ENCODE measurements at places on chromosomes 7 and 10.

- no peak for DNase-seq
Measured at GRCh38 chr10:117892681-117893220, 154.0 kb downstream of the RAB11FIP2 start.

- DNase-seq: no peak
Measured at GRCh38 chr7:63073736-63074135, 924.9 kb upstream of the ZNF722 start.

DNA sequence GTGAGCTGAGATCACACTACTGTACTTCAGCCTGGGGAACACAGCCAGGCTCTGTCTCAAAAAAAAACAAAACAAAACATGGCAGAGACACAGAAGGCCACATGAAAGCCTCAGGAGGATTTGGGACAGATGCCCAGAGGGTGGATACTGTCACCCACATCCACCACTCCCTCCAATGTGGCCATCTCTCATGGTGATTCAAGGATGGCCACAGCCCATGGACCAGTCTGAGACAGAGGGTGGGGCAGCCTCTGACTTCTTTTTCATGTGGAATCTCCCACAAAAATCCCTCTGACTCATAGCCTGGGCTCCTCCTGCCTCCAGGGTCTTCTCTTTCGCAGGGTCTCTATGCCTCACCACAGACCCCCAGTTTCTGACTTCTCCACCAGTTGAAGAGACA is 59.0 kb upstream of the GTF2I start:
- no peak for DNase-seq

DNA sequence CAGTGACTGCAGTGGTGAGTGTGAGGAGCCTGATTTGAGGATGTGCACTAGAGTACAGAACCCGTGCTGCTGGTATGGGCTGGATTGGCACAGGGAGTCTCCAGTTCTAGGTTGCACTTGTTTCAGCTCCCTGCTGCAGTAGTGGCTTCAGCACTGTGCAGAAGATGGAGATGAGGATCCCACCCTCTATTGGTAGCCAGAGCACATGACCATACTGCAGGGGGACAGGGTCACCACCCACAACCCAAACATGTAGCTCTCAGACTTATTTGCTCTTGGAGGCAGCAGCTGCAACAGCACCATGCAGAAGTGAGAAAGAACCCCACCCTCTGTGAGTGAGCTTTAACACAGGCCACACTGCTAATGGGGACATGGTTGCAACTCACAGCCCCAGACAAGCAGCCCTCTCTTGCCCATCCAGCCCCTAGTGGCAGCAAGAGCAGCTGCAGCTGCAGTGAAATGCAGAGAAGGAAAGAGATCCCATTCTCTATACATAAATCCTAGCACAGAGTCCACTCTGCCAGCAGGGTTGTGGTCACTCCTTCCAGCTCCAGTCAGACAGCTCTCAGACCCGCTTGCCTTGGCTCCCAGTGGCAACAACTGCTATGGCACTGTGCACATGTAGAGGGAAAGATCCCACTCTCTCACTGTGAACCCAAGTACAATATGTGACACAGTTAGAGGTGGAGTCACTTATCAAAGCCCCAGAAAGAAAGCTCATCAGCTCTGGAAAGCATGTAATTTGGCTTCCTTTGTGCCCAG is 51.4 kb upstream of the SCIN start:
- DNase-seq: no peak
